ENCODE measurements at places on chromosomes 6 and 20.

- DNase-seq = no peak
Measured at GRCh38 chr6:388202-388903, 3.2 kb upstream of the IRF4 start.

DNA sequence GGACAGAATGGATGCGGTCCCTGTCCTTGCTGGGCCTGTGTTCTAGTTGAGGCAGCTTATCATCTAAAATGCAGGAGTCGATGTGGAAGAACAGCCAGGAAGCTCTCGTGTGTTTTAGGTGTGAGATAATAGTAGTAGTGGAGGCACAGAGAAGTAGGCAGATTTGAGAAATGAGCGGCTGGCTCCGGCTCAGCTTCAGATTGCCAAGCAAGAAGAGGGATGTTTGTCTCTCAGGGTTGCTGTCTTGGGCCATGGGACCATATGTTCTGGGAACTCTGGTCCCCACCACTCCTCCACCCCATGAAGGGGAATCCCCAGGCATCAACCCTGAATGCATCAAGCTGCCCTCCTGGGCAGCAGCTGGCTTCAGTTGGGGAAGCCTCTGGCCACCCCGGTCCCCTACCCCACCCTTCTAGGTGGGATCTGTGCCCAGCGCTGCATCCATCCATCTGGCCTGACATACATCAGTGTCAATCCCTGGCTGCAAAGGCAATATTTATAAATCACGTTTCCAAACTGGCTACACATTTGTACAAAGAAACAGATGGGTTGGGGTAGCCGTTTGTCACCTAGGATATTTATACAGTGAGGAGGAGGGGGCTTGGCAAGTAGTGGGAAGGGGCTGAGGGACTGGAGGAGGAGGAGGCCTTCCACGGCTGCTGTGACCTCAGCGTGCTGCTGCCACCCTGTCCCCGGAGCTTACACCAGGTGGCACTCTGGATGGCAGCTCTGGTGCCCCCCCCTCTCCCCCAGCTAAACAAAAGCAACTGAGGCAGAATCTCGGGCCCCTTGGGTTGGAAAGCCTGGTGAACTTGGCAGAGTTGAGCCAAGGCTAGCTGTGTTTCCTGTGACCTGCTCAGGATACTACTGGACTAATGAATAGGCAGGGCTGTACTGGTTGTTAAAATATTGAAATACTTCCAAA lies 64.4 kb downstream of the CD40 start:
- peak; percentile 77 for DNase-seq

- no peak for DNase-seq
Measured at GRCh38 chr6:91020744-91021143, 433.9 kb upstream of the MAP3K7 start.

GRCh38 chr20:36407199-36407733 lies 101.1 kb downstream of the DLGAP4 start:
- no peak for DNase-seq

DNA sequence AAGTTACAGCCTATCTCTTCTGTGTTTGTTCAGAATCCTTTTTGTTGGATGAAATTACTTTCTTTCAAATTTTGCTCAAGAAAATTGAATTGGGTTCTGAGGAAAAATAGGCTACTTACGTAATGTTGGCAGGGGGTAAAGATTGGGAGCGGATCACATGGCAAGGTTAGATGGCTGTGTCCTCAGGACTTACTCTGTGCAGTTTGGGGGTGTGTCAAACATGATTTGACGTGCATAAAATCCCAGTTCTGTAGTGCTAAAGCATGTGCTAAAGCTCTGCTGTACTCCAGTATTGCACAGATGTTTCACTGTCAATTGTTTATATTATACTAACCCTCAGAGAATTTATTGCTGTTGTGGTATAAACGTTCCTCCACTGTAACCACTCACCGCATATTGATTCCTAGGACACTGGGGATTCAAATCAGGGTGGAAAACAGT lies 2.6 kb downstream of the NT5E start:
- DNase-seq = no peak

DNA sequence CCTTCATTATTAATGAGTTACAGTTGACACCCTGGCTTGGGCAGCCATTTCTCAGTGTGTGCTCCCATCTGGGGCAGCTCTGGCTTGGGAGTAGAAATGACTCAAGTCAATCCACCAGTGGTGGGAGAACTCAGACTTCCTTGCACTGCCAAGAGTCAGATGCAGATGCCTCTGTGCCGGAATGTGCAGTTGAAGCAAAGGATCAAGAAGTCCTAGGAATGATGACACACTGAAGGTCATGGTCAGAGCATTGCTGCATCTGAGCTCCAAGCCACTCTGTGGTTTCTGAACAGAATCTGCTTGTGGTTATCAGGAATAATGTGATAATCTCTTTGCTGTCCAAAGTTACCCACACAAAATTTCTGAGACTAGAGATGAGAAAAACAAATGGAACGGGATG lies 19.5 kb upstream of the PAX1 start:
- no peak for DNase-seq

DNA sequence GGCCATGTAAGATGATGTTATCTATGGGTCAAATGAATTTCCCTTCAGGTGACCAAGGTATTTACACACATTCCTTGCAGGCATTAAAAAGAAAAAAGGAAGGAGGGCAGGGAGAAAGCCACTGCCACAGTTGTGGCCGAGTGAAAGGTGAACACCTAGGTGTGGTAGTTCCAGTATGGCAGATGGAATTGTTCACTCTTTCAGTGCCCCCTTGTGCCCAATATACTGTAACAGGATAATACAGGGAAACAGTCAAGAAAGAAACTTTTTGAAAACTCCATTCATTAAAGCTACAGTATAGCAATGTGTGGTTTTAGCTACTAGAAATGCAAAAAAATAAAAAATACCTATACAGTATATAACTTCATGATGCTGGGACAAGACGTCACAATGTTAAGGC lies 52.1 kb downstream of the BMP2 start:
- no peak for DNase-seq

- no peak for DNase-seq
Measured at GRCh38 chr20:48772183-48772976, 55.4 kb downstream of the PREX1 start.

- DNase-seq = no peak
Measured at GRCh38 chr20:63180569-63181185, 35.3 kb downstream of the YTHDF1 start.

- no peak for DNase-seq
Measured at GRCh38 chr6:48111143-48111506, at the start of gene PTCHD4. PTCHD4 (minus strand) TSS chr6:48111197; CDS start chr6:48068957, 42,240 bp downstream.

- DNase-seq = no peak
Measured at GRCh38 chr20:21921251-21921650, 215.8 kb downstream of the PAX1 start.

- no peak for DNase-seq
Measured at GRCh38 chr20:39206899-39207564, 244.9 kb downstream of the DHX35 start.

DNA sequence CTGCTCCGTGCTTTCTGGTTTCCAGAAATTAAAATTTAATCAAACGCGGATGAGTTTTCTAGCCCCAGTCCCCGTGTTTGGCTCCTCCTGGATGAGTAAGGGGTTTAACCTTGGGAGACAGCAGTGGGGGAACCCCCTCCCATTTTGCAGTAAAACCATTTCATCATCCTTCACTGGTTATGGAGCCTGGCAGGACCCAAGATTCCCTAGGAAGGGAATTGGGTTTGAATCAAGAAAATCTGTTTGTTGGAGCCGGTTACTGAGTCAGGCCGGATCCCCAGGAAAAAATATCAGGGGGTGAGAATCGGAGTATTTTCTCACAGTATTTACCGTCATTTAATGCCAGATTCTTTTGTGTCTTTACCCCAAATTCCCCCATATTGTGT lies 754 bp downstream of the YWHAB start:
- no peak for DNase-seq

GRCh38 chr6:136549300-136550044 lies 750 bp downstream of the MAP7 start:
- no peak for DNase-seq

DNA sequence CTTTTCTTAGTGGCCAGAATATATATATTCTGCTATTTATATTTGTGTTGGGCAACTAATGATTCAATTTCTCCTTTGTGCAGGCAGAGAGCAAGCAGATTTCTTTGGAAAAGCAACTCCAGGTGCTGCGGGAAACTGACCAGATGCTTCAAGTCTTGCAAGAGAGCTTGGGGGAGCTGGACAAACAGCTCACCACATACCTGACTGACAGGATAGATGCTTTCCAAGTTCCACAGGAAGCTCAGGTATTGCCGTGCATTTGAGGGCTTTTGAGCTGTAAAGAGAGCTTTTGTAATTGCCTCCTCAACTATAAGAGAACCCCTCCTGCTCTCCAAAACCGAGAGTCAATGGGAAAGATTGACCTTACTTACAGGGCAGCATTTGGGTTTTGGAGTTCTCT lies 203.5 kb downstream of the UTRN start:
- DNase-seq = no peak

DNA sequence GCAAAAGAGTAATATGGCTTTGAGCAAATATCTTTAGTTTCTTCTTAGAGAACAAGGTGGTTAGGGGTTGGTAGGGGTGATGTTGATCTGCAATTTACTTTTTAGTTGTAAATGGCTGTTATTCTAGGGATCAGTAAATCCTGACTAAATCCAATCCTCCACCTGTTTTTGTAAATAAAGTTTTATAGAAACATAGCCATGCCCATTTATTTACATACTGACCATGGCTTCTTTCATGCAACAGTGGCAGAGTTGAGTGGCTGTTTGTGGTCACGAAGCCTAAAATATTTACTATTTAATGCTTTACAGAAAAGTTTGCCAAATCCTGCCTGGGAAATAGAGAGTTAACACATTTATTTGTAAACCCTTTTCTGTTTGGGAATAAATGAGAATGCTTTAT lies 14.7 kb downstream of the HIVEP1 start:
- DNase-seq = no peak

GRCh38 chr6:107612762-107613415 lies 123.0 kb downstream of the SOBP start:
- DNase-seq = no peak

DNA sequence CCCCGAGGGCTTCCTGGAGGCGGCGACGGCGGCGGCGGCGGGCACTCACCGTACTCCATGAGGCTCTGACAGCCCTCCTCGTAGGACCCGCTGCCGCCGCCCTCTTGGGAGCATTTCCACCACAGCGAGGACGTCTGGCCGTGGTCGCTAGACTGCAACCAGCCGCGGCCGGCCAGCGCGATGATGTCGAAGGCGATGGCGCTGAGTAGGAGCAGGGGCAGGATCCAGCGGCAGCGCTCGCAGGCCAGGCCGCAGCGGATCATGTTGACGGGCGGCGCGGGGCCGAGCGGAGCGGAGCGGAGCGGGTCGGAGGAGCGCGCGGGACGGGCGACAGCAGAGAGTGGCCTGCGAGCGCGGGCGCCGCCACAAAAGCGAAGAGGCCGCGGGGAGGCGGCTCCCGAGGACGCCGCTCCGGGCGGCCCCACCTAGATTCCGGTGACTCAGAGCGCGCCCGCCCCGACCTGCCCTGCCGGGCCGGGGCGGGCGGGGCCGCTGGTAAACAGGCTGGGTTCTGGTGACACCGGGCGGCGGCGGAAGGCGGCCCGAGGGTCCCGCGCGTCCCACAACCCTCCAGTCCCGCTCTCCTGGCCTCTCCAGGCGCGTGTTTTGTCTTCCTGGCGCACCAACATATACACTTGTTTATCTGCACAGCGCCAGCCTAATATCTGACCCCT lies at the start of gene PERP:
Gene PERP, minus strand, starts transcription at position 342 of the 674 bp plus-strand sequence. Its CDS starts 79 bp downstream, at position 263.
- peak; percentile 67 for DNase-seq

DNA sequence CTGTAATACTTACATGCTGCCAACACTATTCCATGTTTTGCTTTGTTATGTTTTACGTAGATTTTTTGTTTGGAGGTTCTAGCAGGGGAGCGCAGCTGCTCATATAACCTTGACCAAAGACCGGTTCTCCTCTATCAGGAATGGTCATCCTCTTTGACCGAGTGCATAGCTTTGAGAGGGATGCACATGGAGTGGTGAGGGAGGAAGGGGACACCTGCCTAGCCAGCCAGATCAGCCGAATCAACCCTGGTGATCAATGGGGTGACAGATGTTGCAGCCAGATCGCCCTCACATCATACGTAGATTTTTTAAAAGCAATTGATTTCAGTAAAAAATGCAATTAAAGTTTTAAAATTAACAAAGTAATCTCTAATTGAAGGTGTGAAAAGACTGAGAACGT lies 6.3 kb downstream of the DSTN start:
- no peak for DNase-seq

DNA sequence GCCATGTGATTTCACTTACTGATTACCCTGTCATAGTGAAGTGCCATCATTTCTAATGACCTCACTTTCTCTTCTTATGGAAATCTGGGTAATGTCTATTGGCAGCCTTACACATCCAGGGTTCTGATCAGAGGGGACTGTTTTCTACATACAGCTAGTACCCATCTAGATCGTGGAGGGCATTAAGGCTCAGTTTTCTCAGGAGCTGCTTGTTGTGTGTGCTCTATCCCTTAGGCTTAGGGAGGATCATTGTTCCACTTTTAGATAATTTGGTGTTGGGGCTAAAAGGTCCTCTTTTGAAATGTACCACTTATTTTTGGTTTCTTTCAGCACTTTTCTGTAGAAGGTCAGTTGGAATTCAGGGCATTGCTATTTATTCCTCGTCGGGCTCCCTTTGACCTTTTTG lies 3.8 kb downstream of the HSP90AB1 start:
- no peak for DNase-seq

All from NCI-H2171 (cell line).